ENCODE measurements at places on chromosomes 7 and 10.

DNA sequence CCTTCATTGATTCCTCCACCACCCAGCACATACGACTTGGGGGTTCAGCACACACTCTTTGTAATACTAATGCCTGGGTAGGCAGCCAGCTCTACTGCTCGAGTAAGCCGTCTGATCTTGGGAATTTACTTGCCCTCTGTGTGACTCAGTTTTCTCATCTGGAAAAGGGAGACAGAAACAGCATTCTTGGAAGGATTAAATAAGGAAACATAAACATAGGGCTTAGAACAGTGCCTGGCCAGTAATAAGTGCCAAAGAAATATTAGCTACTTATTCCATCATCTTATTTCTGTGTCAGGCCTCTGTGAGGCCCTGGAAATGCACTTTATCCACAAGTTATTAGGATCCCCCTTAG lies 130.1 kb downstream of the TNS3 start:
- no peak for DNase-seq

DNA sequence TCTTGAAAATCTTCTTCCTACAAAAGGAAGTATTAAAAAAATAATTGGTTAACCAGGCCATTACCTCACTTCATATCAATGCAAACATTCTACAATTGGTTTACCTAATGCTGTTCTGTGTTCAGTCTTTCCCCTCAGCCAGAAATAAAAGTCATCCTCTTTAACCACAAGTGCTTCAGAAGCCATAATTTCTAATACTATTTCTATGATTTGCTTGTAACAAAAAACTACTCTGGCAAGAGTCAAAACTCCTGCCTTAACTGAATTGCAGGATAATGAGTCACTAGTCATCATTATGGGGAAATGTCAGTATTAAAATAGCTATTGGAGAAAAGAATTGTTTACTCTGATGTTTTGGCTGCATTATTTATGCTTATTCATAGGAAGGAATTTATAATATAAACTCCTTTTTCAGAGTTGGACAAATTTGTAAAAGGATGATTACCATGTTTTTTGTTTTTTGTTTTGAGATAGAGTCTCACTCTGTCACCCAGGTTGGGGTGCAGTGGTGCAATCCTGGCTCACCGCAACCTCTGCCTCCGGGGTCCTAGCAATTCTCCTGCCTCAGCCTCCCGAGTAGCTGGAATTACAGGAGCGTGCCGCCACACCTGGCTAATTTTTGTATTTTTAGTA lies 55.5 kb upstream of the ODAD2 start:
- no peak for DNase-seq

- DNase-seq: peak; percentile 43
These were observed 22.7 kb downstream of the AP5Z1 start for GRCh38 chr7:4797858-4798705.

DNA sequence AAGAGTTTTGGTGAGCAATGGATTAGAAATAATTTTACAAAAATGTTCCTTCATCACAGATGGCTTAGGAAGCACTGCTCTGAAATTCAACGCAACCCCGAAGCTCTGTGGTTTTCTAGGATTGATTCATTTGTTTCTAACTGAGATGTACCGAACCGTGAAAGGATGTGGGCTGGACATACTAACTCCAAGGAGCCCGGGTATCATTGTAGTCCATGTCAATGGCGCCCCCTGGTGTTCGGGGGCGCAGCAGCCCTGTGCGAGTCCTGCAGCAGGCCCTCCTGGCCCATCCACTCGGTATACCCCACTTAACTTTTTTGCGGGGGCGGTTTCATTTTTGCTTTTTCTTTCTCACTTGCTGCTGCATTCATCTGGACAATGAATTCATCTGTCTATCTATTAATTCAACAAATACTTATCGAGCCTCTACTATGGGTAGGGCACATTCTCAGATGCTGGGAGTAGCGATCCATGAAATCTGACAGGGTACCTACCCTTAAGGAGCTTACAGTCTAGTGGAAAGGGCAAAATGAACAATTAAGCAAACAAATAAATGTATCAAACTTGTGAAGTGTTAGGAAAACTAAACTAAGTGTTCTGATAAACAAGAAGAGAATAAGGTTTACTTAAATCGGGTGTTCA lies 25.2 kb upstream of the ITPRID1 start:
- no peak for DNase-seq

DNA sequence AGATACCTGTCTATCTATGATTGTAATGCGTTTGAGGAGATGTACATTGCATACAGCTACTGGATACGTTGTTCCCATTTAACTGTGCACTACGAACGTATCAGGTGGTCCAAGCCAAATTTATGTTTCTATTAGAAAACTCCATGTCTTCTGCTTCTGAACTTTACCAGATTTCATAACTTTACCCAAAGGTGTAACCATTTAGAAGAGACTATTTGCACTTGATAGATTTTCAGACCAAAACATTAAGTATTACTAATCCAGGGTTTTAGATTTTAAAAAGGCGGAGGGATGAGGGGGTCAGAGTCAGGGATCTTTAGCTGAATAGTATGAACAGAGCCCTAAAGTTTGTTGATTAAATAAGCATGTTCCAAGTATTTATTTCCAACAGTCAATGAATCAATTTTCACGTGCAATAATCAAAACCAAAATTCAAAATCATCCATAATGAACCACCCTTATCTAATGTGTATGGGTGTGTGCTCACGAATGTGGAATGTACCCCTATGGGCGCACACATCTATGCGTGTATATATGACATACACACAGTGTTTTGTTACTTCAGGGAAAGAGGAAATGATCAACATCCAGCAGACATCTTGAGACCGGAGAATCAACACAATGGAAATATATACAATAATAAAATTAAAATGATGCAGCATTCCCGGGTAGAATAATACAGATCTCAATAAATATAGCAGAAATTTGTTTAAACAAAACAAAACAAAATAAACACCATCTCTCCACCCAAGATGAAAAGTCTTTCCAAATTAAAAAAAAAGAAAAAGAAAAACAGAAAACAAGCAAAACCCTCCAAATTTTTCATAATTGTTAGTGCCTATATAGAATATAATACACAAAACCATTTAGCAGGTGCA lies 3.4 kb downstream of the FEZF1 start:
- DNase-seq: no peak

GRCh38 chr10:70515035-70515667 lies 36.6 kb downstream of the PALD1 start:
- DNase-seq: no peak

GRCh38 chr10:29998142-29998808 lies 61.1 kb downstream of the JCAD start:
- peak; percentile 62 for DNase-seq

DNA sequence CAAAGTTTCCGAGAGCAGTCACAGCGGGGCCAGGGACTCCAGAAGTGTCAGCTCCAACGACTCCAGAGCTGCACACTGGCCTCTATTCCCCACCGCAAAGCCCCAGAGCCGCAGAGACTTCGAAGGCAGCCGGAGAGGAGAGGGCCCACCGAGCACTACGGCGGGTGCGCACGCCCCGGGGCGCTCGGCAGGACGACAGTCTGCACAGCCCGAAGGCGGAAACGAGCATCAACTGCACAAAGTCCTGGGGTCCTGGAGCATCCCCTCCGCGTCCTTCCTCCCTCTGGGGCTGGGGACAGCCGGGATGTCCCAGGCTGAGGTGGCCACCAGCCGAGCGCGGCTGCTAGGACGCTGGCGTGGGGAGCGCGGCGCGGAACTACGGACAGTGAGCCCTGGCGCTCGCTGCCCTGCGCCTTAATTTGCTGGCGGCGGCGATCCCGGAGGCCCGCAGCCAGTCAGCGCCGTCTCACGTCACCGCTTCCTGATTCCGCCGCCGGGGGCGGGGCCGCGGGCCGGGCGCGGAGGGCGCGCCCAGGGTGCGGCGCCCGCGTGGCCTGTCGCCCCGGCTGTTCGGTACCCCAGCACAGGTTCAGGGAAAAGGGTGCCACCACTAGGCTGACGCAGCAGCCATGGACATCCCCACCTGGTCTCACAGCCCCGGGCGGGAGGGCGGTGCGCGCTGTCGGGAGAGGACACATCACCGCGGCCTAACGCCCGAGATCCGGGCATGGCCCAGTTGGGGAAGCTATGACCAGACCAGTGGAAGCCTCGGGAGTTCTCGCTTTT lies at the start of gene TBX20:
TBX20 (minus strand) TSS at position 391 of the 786 bp plus-strand sequence. CDS start 480 bp downstream, outside the sequence.
- no peak for DNase-seq

- DNase-seq: no peak
These were observed 568.1 kb upstream of the FOXK1 start for GRCh38 chr7:4113976-4114375.

DNA sequence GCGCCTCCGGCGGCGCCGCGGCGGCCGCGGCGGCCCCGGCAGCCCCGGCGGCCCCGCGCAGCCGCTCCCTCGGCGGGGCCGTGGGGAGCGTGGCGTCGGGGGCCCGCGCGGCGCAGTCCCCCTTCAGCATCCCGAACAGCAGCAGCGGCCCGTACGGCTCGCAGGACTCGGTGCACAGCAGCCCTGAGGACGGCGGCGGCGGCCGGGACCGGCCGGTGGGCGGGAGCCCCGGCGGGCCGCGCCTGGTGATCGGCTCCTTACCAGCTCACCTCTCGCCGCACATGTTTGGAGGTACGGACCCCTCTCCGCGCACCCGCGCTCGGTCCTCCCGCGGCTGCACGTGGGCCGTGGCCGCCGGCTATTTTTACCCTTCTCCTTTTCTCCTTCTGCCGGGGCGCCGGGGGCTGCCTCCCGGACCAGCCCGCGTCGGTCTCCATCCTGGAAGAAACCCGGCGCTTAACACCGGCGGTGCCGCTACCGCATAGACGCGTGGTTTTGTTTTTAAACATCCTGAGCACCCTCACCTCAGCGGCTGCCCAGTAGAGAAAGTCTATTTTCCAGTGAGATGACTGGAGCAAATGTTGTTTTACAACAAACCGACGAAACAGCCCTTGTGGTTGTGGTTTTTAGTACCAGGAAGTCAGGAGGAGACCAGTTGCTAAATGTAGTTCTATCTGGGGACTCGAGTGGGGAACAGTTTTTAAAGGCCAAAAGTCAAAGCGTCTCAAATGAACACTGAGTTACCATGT lies 1.3 kb downstream of the ZNRF2 start:
- DNase-seq: peak; percentile 19

DNA sequence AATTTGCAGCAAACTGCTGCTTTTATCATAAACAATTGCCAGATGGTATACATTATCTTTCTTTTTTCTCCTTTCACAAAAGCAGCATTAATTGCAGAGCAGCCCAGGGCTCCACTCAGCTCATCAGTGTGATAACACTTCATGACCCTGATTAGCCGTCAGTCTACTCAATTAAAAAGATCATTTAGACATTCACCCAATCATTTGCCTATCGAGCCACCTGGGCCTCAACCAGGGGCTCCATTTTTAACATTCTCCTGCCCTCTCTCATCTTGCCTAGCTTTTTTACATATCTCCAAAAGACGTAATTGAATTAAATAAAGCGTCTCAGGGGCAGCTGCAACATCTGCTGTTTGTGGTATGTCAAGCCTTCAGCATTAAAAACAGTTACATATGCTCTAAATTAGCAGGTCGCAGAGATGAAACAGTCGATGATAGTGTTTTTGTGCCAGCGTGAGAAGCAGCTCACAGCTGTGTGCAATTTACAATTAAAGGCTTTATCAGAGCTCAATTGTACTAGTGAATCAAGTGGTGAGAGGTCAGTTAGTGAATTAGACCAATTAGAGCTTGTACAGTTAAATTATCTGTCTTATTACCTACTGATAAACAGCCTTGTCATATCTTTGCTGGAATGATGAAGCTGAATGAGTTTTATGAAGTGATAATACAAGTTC lies 522.5 kb downstream of the ETV1 start:
- no peak for DNase-seq

DNA sequence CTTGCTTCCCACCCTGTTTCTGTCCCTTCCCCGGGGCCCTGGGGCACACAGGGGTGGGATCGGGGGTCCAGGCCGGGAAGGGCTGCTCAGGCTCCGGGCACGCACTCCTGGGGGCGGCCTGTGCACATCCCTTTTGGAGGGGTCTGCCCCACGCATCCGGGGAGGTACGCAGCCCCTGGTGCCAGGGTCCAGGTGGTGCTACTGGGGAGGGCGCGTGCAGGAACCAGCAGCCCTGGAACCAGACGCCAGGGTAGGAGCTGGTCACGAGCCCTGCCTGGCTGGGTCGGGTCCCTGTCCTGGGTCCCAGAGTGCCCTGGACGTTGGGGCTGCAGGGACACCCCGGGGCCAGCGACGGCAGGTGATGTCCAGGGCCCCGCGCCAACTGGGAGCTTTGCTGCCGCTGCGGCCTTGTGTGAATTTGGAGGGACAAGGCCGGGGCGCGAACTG lies 53.4 kb downstream of the GLRX3 start:
- no peak for DNase-seq

GRCh38 chr10:48762064-48763042 lies 77.7 kb downstream of the WDFY4 start:
- DNase-seq: no peak

- no peak for DNase-seq
These were observed 36.5 kb downstream of the MALSU1 start for GRCh38 chr7:23335621-23336020.

DNA sequence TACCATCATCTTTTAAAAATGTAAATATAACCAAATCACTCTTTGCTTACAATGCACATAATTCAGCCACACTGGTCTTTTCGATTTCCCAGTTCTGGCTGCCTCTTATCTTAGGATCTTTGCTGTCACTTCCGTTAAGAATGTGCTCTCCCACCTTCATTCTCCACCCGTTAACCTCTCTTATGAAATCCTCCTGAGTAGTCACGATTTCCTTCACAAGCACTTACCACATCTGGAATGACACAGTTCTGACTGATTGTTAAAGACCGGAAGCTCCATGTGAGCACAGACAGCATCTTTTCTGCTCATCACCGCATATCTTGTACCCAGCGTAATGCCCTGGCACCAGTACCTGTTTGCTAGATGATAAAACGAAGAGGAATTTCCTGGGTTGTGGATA lies 84.3 kb downstream of the CUL2 start:
- DNase-seq: no peak

DNA sequence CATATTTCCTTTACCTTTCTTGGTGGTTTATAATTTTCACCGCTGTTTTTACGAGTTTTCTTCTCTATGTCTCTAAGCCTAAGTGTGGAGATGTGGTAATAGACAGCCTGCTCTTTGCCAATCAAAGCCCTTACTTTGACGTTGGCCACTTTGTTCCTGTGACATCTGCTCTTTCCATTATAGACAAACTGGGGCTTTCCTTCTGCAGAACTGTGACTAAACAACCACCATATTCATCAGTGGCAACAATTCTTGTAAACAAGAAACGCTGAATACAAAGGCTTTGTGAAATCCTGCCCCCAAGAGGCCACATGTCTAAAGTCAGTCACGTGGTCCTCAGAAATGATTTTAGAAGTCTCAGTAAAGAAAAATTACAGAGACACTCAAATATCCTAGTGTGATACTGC lies 59.6 kb upstream of the CAPZA2 start:
- no peak for DNase-seq

DNA sequence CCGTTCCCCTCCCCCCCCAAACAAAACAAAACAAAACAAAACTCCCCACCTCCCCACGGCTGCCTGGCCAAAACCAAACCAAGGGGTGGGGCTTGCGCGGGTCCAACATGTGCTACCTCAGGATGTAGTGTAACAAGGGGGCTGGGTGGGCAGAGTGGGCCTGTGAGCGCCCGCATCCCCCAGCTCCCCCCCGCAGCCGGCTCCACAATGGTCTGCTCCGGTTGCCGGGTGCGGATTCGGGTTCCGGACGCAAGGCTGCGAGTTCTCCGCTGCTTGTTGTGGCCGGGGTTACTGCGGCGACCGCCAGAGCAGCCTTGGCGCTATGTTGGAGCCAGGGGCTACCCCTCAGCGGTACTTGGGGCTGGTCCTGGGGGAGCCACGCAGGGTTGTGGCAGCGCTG lies 4.9 kb downstream of the C10orf143 start:
- DNase-seq: no peak

Measured in effector CD4-positive, alpha-beta T cell (primary cell).